NCI-H2081 (cell line): ENCODE measurements at places on chromosomes 2 and 18.
A peak's percentile ranks its signal among the peaks of the same experiment; 100 is the strongest.

- DNase-seq, result no peak
These were observed 9.0 kb downstream of the HOXD8 start for GRCh38 chr2:176138526-176138922.

DNA sequence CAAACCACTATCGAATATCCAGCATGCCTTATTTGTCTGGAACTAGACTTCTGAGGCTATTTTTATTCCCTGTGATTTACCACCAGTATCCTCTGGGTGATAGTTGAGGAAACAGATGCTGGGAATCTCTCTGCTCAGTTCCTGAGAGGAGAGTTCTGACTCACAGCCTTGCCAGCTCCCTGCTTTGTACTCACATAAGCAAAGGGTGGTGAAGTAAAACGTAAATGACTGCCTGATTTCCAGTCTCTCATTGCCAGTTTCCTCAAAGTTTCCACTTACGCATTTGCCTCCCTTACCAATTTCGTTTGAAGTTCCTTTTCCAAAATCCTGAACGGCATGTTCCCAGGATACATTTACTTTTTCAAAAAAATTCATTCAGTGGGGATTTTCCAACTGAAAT, 69.2 kb upstream of the HNRNPA3 start:
- no peak for DNase-seq

GRCh38 chr2:239962890-239963591, 62.1 kb downstream of the NDUFA10 start:
- no peak for DNase-seq

GRCh38 chr18:6327895-6328620, 86.7 kb downstream of the L3MBTL4 start:
- no peak for DNase-seq

GRCh38 chr2:11520092-11520693, 13.7 kb upstream of the GREB1 start:
- no peak for DNase-seq

- DNase-seq, result peak; percentile 6
These were observed 1.4 kb downstream of the CYRIA start for GRCh38 chr2:16664052-16664731.

DNA sequence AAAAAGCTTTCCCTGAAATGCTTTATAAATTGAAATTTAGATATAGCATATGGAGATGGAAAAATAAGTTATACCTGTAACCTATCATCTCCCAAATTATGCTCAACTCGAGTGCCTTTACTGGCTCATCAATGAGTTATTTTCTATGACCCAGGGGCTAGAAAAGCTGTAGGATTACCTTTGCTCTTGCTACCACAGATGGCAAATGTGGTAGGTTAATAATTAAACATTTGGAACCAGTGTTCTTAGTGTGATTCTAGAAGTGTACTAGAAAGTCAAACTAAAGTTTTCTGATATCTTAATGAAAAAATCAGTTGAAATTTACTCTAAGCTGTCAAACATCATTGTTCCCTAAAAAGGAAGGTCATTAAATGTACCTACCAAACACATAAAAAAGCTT, 22.5 kb downstream of the ALS2 start:
- no peak for DNase-seq

- DNase-seq, result no peak
These were observed 1.1 kb downstream of the PRKRA start for GRCh38 chr2:178449700-178450523.

DNA sequence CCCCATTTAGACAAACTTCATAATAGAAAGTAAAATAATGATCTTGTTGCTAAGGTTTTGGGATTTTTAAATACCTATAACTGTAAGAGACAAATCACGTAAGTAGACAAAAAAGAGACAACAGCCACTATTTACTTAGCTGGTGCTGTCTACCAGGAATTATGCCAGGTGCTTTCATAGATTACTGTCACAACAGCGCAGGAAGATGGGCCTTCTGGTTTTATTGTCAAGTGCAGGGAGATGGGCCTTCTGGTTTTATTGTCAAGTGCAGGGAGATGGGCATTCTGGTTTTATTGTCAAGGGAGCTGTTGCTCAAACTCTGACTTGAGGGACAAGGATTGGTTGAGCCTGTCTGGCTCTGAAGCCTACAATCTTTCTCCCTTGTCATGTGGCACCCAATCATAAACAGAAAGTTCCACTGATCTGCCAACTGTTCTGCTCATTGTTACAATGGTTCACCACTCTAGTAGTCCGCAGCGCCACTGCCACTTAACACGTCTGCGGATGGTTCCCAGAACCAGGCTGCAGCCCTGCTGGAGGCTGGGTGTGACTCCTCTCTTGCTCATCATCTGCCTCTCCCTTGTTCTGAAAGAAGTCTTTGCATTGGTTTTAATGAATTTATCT, 95.0 kb downstream of the RNF144A start:
- peak; percentile 67 for DNase-seq

GRCh38 chr2:218658671-218659257, 659 bp downstream of the ZNF142 start:
- DNase-seq, result peak; percentile 54

GRCh38 chr2:12057436-12058166, 311.2 kb downstream of the LPIN1 start:
- no peak for DNase-seq

DNA sequence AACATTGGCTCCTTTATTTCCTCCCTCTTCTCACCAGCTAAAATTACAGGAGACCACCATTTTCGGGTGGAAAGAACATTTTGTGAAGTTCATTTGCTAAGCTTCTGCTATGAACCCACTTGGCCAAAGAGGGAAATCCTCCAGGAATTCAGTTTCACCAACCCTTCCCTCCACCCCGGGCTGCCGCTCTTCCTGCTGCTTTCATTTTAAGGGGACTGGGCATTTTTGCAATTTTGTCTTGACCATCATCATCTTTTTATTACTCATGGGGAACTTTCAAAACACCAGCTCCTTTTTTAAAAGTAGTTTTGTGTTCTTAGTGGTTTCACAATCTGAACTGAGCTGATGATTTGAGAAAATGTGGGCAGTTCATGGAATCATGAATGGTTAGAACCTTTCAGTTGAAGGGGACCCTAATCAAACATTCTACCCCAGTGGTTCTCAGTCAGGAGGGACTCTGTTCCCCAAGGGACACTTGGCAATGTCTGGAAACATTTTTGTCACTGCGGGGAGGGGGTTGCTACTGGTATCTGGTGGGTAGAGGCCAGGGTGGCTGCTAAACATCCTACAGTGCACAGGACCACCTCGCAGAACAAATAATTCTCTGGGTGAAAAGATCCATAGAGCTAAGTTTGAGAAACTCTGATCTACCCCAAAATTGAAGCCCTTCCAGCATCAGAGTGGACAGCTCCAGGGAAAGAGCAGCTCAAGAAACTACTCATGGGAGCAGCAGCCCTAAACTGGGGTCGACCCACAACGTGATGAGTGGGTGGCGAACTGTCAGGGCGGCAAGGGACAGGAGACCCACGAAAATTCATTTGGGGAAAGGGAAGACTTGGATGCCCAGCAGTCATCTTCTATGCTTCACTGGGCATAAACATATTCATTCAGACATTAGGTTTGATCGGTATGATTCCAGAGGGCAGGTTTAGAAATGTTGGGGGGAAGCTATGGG, 92.9 kb downstream of the ACKR3 start:
- DNase-seq, result no peak

GRCh38 chr2:31238126-31238905, 4.4 kb downstream of the EHD3 start:
- DNase-seq, result no peak

DNA sequence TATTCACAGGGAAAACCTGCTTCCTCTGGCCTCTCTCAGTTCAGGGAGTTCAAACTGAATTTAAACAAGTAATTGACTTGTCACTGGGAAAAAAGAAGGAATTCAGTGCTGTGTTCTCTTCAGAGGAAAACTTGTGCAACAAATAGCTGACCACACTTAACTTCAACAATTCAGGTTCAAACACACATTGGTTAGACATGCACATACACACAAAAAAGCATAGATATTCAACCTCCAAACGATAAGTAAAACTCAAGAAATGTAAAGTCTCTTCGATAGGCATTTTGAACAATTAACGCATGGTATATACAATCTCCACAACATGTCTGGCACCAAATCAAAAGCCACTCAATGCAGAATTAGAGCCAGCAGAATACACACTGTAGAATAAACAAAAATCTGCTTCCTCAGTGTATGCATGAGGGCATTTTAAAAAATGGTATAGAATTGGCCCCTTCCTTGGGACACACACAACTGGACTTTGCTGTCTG, 269.0 kb downstream of the TCF4 start:
- peak; percentile 53 for DNase-seq
